Epithelial cell of proximal tubule (primary cell): ENCODE measurements at places on chromosomes 16 and 17. TPM values are rescaled to one million over a fixed set of nuclear protein-coding genes. Genes with fewer than 3 reads are reported as not detected.

Gene ATP2A3
- 0.36 and 2.4 TPM in 2 replicates for total RNA-seq

Gene SOX9
- 23.8 and 26.5 TPM in 2 replicates for total RNA-seq

Gene CEP295NL
- 0.29 TPM in 2 replicates for total RNA-seq

Gene SLC6A2
- total RNA-seq, result not detected in 2 replicates

Gene CORO6
- 4.4 and 28.7 TPM in 2 replicates for total RNA-seq

Gene EFNB3
- 0.94 and 1.7 TPM in 2 replicates for total RNA-seq

Gene GSG1L2
- not detected in 2 replicates for total RNA-seq

Gene SPHK1
- 54.5 and 81.2 TPM in 2 replicates for total RNA-seq

Gene RAB11FIP4
- total RNA-seq, result 9.1 and 15.1 TPM in 2 replicates
